Aorta (tissue), 5 donors: ENCODE measurements at places on chromosomes 1 and 21. TPM values are rescaled to one million over a fixed set of nuclear protein-coding genes. Genes with fewer than 3 reads are reported as not detected.

- DNase-seq, result no peak
These were observed 351 bp downstream of the MIXL1 start for GRCh38 chr1:226223786-226224244.

- no peak for DNase-seq
These were observed 1806.0 kb downstream of the MRPL39 start for GRCh38 chr21:23801292-23801691.

The KCNJ9 gene
- not detected for total RNA-seq

The ARHGEF16 gene
- total RNA-seq, result 0.62 TPM

The LEMD1 gene
- total RNA-seq, result not detected

- peak; percentile 90 for DNase-seq
These were observed at the start of gene S100A10 for GRCh38 chr1:151993734-151994496. Gene S100A10, minus strand, starts transcription at chr1:151993859. Its CDS starts 7,629 bp downstream, at chr1:151986230.

The TACSTD2 gene
- 4.8 TPM for total RNA-seq

DNA sequence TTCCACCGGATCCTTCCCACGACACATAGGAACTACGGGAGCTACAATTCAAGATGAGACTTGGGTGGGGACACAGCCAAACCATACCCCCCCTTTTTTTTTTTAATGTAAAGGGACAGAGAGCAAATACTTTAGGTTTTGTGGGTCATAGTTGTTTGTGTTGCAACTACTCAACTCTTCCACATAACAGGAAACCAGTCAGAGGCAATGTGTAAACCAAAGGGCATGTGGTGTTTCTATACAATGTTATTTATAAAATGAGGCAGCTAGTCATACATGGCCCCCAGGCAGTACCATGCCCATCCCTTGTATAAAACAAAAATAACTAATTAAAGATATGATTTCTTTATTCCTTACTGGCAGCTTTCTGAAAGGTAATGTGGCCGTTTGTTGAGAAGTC lies 845.4 kb upstream of the ADAMTS5 start:
- DNase-seq, result no peak

The NCDN gene
- 21.7 TPM for total RNA-seq

The GUCA2B gene
- total RNA-seq, result not detected

GRCh38 chr1:203152158-203153034 lies 23.2 kb downstream of the MYBPH start:
- DNase-seq, result no peak

DNA sequence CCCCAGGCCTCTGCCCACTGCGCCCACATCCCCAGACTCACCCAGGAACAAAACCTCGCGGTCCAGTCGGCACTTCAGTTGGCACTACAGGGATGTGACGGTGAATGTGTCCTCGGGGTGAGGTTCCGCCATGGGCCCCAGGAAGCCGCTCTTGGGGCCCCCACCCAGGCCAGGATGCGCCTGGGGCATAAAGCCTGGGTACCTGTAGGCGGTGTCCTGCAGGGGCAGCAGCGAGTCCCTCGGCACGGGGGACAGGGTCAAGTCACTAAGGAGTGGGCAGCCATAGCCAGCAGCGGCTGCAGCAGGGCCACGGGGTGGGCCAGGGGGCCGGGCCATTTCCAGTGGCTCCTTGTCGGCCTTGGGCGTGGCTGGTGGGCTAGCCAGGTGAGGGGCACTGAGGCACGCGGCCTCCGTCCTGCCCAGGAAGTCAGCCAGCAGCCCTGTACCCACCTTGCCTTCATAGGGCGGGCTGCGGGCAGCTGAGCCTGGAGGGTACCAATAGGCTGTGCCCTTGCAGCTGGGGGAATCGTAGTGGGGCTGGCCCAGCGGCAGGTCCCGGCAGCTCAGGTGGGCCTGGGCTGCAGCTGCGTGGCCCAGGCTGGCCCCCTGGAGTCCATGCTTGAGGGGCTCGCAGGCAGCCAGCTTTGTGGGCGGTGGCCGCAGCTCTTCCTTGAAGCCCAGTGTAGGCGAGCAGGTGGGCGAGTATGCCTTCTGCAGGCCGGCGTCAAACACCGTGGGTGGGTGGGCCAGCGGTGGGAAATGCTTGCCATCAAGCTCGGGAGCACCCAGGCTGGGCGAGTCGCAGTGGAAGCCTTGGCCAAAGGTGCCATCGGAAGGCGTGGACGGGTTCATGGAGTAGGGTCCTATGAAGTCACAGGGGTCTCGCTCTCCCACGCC lies 56.5 kb downstream of the AHDC1 start:
- DNase-seq, result no peak

GRCh38 chr1:119467219-119467618 lies 39.8 kb upstream of the HSD3B1 start:
- no peak for DNase-seq

- DNase-seq, result no peak
These were observed 173.6 kb downstream of the RERE start for GRCh38 chr1:8643542-8644536.

DNA sequence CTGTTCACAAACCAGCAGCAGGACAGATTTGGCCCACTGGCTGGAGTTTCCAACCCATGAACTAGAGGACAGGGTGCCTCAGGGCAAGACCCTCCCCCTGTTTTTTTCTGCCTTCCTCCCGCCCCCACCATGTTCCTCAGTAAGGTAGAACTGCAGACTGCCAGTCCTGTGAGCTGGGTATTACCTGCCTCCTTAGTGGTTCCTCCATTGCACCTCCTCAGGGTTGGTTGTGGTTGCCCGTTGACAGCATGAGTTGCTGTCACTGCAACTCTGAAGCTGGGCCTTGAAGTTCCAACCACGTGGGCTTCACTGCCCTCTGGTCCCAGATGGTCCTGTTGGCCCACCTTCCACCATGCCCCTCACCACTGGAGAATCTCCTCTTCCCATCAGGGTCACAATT lies 28.8 kb downstream of the TENT5C start:
- no peak for DNase-seq

The PWP2 gene
- total RNA-seq, result 9.5 TPM

DNA sequence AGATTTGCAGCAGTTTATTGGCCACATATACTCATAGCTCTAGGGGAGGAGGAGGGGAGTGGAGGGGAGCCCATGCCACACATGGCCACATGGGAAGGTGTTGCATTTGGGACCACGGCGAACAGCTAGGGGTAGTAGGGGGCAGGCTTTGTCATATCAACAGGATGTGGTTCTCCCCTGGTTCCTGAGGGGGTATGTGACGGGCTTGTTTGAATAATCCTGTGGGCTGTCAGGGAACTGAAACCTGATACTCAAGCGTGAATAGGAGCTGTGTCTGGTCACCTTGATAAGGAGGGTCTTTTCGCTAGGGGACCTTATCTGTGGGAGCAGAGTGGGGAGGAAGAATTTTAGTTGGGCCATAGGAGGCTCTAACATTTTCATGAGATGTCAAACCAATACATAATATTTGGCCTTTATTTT lies 264.7 kb downstream of the CTH start:
- no peak for DNase-seq

DNA sequence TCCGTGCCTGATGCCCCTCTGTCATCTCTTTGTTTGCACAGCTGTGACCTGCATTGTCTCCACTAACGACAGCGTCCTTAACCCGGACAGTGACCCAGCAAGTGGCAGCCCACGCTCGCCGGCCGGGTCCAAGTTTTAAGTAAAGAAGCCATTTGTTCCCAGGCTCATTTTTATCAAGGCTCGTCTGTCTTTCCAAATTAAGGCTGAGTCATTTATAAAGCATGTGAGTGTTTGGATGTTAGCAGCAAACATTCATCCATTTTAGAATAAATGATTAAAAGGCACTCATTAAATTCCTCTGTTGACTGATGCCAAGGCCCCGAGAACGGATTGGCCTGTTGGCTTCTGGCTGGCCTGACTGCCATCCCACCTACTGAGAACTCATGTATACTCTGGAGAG lies 514.5 kb downstream of the NPHP4 start:
- DNase-seq, result no peak
